Effector memory CD4-positive, alpha-beta T cell (primary cell): ENCODE measurements at places on chromosomes 12 and 14.

- no peak for DNase-seq
Measured at GRCh38 chr12:33536431-33536830, 96.8 kb upstream of the SYT10 start.

- DNase-seq = peak; percentile 4
Measured at GRCh38 chr14:54669721-54670561, 103.0 kb downstream of the SAMD4A start.

GRCh38 chr12:88805692-88806091, 225.4 kb upstream of the KITLG start:
- no peak for DNase-seq

GRCh38 chr14:105064721-105065143, 498 bp downstream of the GPR132 start:
- DNase-seq = peak; percentile 25

GRCh38 chr14:31510222-31510621, 22.4 kb upstream of the GPR33 start:
- no peak for DNase-seq

DNA sequence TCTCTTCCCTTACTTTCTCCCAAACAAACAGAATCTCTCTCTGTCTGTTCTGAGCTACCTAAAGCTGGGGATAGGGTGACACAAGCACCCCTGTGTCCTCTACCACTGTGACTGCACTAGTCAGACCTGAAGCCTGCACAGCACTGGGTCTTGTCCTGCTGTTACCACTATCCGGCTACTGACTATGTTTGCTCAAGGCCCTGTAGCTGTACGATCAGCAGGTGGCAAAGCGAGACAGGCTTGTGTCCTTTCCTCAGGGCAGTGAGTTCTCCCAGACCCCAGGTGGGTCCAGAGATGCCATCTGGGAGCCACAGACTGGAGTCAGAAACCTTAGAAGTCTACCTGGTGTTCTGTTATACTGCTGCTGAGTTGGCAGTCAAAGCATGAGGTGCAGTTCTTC, 116.4 kb downstream of the NUBPL start:
- no peak for DNase-seq

DNA sequence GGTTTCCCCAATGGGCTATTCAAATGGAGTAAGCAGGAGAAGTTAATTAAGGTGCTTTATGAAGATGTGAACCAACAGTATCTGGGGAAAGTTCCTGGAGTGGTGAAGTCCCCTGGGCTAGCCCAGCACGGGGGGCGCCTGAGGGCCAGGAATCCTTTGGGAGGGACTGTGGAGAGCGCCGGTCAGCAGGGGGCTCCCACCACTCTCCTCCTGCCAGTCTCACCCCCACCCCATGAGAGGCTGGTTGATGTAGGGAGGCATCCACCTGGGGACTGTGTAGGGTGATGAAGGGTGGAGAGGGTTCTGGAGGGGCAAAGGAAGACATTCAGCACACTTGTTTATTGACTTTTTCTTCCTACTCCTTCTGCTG, 4.4 kb downstream of the CEBPE start:
- DNase-seq = no peak
